ENCODE measurements at places on chromosomes 7 and 10.

GRCh38 chr10:67587771-67588170, 108.2 kb downstream of the CTNNA3 start:
- DNase-seq, result no peak

DNA sequence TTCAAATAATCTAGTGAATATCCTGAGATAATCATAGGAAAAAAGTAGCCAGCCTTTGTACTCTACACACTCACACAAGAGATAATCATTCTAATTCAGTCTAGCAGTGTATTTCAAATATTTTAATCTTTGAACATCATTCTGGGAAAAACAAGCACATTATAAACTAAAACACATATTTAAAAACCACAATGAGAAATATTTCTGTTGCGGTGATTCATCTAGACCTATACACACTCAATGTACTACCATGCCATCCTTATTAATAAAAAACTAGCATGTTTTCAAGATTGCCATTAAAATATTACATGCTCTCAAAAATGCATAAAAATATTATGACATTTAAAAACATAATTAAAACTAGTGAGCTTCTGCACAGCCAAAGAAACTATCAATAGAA, 11.8 kb downstream of the COG5 start:
- no peak for DNase-seq

GRCh38 chr7:32587411-32587948, 92.2 kb downstream of the AVL9 start:
- no peak for DNase-seq

DNA sequence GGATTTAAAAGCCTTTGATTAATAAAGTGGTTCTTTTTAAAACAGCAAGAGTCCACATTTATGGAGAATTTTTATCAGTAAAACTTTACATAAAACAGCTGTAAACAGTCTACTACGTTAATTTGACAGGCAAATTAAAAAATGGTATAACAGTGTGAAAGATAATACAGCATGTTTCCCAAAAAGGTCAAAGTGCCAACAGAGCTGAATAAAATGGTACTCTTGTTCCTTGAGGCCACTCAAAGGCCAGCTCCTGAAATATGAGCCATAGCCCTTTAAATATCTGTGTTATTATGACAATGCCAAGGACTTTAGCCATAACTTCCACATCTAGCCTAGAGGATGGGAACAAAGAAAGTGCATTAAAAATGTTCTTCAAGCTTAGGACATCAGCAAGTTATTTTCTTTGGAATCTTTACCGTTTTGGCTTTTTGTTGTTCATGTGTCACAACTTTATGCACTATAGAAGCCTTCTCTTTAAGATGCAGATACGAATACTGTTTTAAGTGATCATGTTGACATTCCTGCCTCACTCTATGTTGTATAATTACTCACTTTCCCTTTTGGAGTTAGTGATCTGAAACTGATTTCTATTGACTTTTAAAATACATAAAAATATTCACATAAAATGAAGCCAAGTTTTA, 165.6 kb downstream of the RNLS start:
- no peak for DNase-seq

DNA sequence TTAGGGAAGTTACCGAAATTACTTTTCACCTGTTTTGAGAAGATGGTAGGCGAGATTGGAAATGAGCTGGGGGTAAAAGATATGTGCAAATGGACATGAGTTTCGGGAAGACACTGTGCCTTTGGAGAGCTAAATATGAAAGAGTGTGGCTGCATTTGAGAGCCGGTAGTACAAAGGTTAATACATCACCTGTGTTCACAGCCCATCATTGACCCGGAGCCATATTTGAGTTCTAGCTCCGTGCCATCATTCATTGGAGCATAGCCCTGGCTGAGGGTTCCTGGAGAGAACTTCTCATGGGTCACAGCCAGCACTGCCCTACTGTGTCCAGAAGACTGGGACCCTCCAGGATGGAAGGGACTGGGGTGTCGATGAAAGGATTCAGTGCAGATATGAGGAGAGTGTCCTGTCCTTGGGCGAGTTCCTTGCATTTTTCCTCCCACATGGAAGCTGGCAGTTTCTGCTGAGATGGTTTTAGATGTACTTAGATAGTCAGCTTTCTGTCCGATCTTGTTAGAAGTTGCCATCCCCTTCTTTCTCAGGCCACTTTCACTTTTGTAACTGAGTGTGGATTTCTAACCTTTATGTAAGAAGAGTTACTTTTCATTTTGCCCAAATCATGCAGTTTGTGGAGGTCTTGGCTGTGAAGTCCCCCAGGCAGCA, 138.8 kb downstream of the JCAD start:
- DNase-seq, result no peak

- DNase-seq, result no peak
Measured at GRCh38 chr7:150586785-150587152, 19.6 kb downstream of the GIMAP4 start.

GRCh38 chr10:17965649-17966235, 14.0 kb downstream of the SLC39A12 start:
- DNase-seq, result no peak

- no peak for DNase-seq
Measured at GRCh38 chr10:70500812-70501301, 22.3 kb downstream of the PALD1 start.

- no peak for DNase-seq
Measured at GRCh38 chr10:13834581-13835286, 248.0 kb downstream of the PRPF18 start.

GRCh38 chr7:112990624-112991023, 96.0 kb downstream of the GPR85 start:
- no peak for DNase-seq

- no peak for DNase-seq
Measured at GRCh38 chr10:79995979-79996634, 47.2 kb upstream of the SFTPD start.

DNA sequence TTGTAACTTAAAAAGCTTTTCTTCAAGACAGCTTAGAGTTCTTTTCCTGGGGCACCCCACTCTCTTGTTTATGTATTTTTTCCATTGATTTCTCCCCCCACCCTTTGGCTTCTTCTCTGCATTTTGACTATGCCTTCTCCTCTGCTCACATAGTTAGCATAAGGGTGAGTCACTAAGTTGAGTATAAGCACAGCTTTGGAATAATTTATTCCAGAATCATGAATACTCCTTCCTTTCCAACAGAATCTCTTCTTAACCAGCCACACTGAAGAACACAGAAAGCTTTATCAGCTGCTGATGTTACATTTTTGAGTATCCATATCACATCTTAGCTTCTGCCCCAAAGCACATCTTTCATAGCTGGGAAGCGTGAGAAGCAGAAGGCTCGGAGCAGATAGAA, 449.5 kb upstream of the MKI67 start:
- DNase-seq, result no peak

- no peak for DNase-seq
Measured at GRCh38 chr7:157023589-157023905, 13.1 kb upstream of the MNX1 start.

- DNase-seq, result no peak
Measured at GRCh38 chr10:11532306-11532705, 79.1 kb downstream of the USP6NL start.

GRCh38 chr7:157797361-157797760, 460.6 kb downstream of the DNAJB6 start:
- DNase-seq, result no peak

DNA sequence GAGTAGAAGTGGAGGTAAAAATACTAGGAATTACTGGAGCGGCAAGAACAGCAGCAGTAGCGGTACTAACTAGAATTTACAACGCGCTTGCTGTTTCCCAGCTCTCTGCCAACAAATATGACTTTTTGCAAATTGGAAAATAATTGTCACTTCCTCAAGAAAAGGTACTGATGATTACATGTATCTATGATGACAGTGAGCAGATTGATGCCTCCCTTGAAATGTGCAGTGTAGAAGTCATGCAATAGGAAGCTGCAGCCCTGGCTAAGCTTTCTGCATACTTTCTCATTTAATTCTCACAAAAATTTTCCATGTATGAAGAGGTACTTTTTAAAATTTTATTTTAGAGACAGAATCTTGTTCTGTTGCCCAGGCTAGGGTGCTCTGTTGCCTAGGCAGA, 49.9 kb downstream of the ANK3 start:
- no peak for DNase-seq

- DNase-seq, result no peak
Measured at GRCh38 chr10:16756561-16757221, 60.5 kb downstream of the RSU1 start.

DNA sequence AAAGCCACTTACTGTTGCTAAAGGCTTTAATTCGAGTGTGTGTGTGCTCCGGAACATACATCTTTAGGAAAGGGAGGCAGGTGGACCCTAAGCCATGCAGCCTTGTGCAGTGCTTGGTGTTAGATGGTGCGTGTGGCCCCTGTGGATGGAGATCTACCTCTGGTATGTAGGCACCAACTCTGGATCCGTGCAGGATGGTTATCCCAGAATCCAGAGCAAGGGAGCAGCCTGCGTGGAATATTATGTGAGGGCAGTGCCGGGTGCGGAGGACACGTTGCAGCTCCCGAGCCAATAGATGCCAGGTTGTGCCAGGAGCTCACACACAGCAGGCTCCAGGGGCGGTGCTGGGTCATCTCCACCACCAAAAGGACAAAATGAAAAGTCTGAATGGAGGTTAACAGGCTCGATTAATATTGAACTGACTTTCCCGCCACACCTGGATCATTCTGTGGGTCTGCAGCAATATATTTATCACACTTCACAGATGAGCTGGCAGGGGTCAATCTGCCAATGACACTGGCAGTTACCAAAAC, 143.0 kb upstream of the NPS start:
- DNase-seq, result no peak

GRCh38 chr7:77759294-77759889, 38.8 kb downstream of the TMEM60 start:
- DNase-seq, result no peak

DNA sequence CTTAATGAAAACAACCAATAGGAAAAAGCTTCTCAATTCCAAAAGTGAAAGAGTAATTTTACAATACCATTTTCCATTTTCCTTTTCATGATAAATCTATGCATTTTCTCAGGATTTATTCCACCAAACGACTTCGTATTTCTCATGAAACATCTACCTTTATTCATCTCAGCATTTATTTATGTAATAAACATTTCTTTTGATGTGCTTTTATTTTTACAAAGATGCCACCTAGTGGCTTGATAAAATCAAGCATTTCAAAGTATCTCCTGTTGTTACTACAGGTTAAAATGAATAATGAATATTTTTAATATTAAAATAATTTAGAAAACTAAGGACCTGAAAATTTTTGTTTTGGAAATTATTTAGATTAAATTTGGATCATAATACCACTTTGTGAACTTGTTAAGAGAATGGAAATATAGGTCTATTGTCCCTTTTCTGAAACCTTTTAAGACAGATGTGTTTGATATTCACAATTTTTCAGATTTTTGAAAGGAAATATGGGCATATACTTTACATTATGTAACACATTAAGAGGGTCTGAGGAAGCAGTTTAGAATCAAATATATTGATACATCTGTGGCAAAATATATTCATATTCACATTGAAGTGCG, 2.7 kb upstream of the IQUB start:
- no peak for DNase-seq

GRCh38 chr10:31702005-31702404, 226.6 kb downstream of the ARHGAP12 start:
- DNase-seq, result no peak

DNA sequence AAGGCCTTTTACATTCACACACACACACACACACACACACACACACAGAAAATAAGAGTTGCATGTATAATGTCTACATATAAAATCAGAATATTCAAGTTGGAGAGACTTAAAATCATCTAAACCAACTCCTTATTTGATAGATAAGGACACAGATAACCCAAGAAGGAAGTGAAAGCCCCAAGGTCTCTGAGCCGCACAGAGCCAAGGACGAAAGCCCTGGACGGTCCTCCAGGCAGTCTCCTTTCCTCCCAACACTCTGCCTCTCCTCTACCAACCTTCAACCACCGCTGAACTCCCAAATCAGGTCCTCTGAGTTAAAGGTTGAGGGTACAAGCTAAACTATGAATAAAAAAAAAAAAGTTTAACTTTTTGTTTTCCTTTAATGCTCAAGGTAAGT, 28.2 kb downstream of the UBE2H start:
- no peak for DNase-seq

DNA sequence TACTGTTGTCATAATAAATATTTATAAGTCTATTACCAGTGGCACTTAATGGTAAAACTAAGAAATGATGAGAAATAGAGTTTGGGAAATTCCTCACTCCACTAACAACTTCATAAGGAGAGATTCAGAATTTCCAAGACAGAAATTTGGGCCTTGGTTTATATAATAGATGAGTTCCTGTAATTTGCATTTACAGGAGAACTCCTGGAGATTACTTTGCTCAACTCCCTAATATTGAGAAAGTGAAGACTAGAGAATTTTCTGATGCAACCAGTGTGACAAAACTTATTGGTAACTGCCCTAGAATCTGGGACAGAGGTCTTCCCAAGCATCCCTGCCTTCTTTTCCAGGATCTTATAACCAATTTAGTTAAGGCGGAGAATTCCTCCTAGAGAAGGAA, 49.1 kb upstream of the GSAP start:
- no peak for DNase-seq

DNA sequence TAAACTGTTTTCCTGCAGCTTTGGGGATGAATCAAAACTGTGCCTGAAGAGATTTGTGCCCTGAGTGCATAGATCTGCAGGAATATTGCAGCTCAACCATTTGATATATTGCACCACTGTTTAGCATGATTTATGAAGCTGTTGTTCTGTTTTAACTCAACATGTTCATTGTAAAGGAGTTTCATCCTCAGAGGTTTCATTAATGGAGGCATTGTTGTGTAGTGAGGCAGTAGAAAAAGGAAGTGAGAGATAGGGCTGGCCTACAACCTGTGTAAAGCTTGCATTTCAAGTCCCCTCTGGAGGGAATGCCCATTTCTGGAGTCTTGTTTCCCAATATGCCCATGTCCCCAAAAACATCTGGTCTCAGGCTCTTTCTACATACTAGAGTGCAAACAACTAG, 67.5 kb downstream of the DNAJC12 start:
- DNase-seq, result no peak

DNA sequence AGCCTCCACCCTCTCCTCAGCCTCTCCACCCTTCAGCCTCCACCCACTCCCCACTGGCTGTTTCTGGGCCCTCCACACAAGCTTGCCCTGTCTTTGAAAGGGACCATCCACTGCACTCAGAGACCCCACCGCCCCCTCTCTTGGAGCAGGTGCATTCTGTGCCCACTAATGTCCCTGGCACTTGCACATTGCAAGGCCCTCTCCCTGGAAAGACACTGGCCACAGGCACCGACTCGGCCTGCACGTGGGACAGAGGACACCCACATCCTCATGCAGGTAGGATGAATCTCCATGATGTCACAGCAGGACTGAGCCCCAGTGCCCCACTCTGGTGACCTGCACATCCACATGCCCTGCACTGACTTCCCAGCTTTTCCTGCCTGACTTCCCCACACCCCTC, 36.8 kb upstream of the EBF3 start:
- no peak for DNase-seq

- no peak for DNase-seq
Measured at GRCh38 chr7:39882148-39882784, 67.8 kb upstream of the CDK13 start.

GRCh38 chr10:100025576-100025975, 15.8 kb upstream of the DNMBP start:
- DNase-seq, result no peak

GRCh38 chr10:113122947-113123346, 172.9 kb downstream of the TCF7L2 start:
- no peak for DNase-seq
